GM23248 (cell line): ENCODE measurements at places on chromosomes 3 and 15. TPM values are rescaled to one million over a fixed set of nuclear protein-coding genes. Genes with fewer than 3 reads are reported as not detected.
A peak's percentile ranks its signal among the peaks of the same experiment; 100 is the strongest.

Gene GHRL
- total RNA-seq: not detected in 2 replicates

Gene STAB1
- total RNA-seq: under 0.01 TPM in 1 of 2 replicates, not detected in the other

Gene SUSD5
- 0.11 and 0.13 TPM in 2 replicates for total RNA-seq

Gene DNAJA4
- 0.43 and 2.7 TPM in 2 replicates for total RNA-seq

Gene BCHE
- not detected in 2 replicates for total RNA-seq

Gene TRIM59
- 14.8 and 26.1 TPM in 2 replicates for total RNA-seq

- no peak overlapping the region for H3K4me3 ChIP-seq
- H3K4me1 ChIP-seq: no peaks in the 10 kb centered on the region
- peaks cover 16% of the 10 kb centered on the region; the same call in 1 of the 2 replicates for H3K27me3 ChIP-seq
- no peak overlapping the region for H3K27ac ChIP-seq
Measured at GRCh38 chr3:138971766-138972320, 24.8 kb downstream of the FOXL2NB start.

- peak overlapping the region; percentile 47 for H3K4me3 ChIP-seq
- peak; percentile 60 for DNase-seq
- peak overlapping the region; percentile 99 for H3K27ac ChIP-seq
- H3K4me1 ChIP-seq: peaks cover 53% of the 10 kb centered on the region
- no peaks in the 10 kb centered on the region for H3K27me3 ChIP-seq
Measured at GRCh38 chr3:70982284-70982683, 601.2 kb downstream of the FOXP1 start.

DNA sequence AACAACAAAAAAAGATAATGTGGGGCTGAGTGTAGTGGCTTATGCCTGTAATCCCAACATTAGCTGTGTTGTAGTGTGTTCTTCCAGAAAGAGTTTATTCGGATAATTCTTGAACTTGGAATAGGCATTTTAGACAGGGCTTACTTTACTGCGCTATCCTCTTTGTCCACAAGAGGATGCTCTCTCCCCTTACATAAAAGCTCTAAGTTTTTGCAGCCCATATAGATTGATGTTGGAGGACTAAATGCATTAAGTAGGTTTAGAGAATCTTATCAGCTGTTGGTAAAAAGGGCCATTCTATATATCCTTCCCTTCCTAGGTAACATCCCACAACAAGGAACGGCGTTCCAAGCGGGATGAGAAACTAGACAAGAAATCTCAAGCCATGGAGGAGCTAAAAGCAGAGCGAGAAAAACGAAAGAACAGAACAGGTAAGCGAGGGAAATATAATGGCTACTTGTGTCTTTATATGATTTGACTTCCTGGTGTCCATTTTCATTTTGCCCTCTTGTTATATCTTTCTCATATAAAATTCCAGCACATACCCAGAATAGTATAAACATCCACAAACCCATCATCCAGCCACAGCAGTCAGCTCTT lies 27.8 kb upstream of the ITPKA start:
- H3K27ac ChIP-seq: no peak overlapping the region
- peaks cover 23% of the 10 kb centered on the region for H3K36me3 ChIP-seq

- H3K4me1 ChIP-seq: peaks cover 9% of the 10 kb centered on the region
- no peaks in the 10 kb centered on the region for H3K27me3 ChIP-seq
- no peaks in the 10 kb centered on the region for H3K36me3 ChIP-seq
- H3K4me3 ChIP-seq: no peak overlapping the region
- no peak overlapping the region for H3K27ac ChIP-seq
Measured at GRCh38 chr15:45276831-45277230, 24.8 kb downstream of the SLC28A2 start.

GRCh38 chr15:100775581-100776185 lies 103.9 kb upstream of the ALDH1A3 start:
- H3K36me3 ChIP-seq: no peaks in the 10 kb centered on the region
- no peaks in the 10 kb centered on the region for H3K4me1 ChIP-seq
- H3K4me3 ChIP-seq: no peak overlapping the region
- H3K27me3 ChIP-seq: no peaks in the 10 kb centered on the region
- H3K27ac ChIP-seq: no peak overlapping the region

DNA sequence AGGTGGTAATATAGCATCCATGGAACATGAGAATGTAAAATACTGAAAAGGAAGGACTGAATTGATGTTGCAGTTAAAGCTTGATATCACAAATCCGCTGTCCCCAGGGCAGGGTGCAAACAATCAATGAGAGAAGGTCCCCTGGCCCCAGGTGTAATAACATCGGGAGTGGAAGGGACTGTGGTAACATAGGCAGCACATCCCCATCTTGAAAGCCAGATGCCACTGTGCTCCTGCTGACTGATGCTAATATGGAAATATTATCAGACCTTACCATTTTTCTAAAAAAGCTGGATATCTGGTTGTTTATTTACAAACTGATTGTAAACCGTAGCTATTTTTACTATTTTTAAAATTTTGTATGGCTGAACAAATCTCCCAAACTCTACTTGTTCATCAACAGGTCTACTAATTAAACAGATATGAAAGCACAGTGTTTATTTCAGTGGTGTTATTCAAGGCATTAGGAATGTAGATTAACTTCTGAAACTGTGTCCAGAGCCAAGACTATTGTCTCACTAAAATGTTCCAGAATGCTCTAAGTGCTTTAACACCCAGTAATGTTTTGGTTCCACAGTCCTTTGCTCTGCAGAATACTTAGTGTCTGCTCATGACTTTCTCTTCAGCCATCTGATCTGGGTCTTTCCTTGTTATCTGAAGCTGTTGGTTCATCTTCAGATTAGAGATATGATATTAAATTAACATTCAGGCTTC lies 386.0 kb upstream of the RARB start:
- no peaks in the 10 kb centered on the region for H3K27me3 ChIP-seq
- DNase-seq: no peak
- H3K4me3 ChIP-seq: no peak overlapping the region
